Uterine smooth muscle cell (primary cell): ENCODE measurements at places on chromosomes 4 and X. TPM values are rescaled to one million over a fixed set of nuclear protein-coding genes. Genes with fewer than 3 reads are reported as not detected.

Gene DKC1
- 36.5 and 60.1 TPM in 2 replicates for total RNA-seq

Gene BEND2
- not detected in 2 replicates for total RNA-seq

Gene PRSS12
- total RNA-seq = 13.7 and 21.4 TPM in 2 replicates

Gene SLC34A2
- total RNA-seq = not detected in 2 replicates

Gene MND1
- total RNA-seq = 8.4 and 19.5 TPM in 2 replicates

Gene CHRNA9
- 0.12 TPM in 1 of 2 replicates, not detected in the other for total RNA-seq

Gene BEX2
- total RNA-seq = 2.1 and 5.6 TPM in 2 replicates
